ENCODE measurements at places on chromosomes 3 and 15.

DNA sequence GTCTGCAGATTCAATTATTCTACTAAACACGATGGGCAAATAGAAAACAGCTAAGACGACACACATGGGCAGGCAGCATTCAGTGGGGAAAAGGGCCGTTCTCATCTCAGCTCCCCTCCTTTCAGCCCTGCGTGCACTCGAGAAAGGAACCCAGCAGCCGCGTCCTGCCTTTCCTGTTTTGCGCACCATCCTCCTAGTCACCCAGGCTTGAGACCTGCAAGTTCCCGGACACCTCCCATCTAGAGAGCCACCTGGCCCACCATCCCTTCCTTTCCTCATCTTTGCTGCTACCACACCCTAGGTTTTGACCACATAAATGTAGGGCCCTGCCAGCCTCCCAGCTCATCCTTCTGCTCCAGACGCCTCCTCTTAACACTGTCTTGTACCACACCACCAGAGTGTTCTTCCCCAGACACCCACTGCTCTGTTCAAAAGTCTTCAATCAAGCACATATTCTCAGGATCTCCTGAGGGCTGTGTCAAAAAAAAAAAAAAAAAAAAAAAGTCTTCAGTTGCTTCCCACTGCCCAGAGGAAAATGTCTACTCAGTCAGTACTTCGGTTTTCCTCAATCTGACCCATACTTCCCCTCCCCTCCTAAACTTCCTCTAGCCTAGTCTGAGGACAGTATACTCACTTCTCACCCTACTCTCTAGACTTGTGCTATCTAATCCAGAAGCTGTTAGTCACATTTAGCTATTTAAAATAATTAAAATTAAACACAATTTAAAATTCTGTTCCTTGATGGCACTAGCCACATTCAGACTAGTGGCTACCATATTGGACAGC, 182.0 kb downstream of the STT3B start:
- no peak for DNase-seq

DNA sequence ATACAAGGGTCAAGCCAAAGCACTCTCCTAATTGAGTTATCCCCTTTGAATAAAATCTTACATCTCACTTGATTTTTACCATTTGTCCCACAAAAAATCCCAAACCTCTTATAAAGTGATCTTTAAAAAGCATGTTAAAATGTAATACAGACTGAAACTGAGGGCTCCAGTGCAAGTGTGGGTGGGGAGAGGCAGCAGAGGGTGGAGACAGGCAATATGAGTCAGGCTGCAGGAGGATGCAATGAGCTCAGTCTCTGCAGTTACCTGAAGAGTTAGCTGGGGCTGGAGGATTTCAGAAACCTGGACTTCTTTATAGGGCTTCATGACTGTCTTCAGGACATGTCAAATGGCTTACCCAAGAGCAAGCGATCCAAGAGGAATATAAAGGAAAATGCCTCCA, 14.2 kb upstream of the COLQ start:
- DNase-seq: no peak

DNA sequence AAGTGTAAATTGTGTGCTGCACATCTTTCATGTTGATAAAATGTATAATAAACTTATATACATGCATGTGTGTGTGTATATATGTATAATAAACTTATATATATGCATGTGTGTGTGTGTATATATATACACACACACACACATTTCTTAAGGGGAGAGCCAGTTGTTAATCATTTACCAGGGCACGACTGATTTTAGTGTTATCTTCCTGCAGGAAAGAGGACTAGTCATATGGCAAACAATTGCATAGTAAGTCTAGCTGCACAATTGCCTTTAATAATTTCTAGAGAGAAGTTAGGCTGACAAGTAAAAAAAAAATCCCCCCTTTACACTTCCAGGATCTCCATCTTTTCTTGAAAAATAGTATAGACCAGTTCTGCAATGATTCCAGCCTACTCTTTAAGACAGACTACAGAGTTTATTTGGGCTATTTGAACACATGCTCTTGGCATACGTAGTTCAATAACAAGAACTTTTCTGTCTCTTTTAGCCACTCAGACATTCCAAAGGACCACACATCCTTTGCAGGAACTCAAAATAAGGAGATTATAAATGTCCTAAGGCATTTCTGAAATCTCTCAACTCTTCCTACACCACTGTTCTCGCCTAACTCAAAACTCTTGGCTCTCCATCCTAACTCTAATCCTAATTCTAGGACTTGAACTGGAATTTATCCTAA, 163.6 kb upstream of the SETMAR start:
- no peak for DNase-seq

DNA sequence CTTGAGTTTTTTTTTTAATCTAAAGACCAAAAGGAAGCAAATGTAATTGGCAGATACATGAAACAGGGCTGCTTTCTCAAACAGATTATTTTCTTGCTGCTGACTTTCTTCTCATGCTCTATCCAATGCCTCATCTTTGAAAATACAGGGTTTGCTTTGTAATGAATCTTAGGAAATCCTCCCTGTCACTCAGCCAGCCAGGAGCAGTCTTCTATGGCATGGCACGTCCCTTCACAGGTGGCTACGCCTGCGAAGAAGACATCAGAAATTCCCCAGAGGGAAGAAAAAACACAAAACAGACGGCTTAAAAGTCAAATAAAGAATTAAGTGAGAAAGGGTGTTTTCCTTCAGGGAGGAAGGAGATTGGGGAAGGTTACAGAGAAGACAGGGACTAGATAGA, 242.5 kb downstream of the IGSF11 start:
- DNase-seq: no peak

DNA sequence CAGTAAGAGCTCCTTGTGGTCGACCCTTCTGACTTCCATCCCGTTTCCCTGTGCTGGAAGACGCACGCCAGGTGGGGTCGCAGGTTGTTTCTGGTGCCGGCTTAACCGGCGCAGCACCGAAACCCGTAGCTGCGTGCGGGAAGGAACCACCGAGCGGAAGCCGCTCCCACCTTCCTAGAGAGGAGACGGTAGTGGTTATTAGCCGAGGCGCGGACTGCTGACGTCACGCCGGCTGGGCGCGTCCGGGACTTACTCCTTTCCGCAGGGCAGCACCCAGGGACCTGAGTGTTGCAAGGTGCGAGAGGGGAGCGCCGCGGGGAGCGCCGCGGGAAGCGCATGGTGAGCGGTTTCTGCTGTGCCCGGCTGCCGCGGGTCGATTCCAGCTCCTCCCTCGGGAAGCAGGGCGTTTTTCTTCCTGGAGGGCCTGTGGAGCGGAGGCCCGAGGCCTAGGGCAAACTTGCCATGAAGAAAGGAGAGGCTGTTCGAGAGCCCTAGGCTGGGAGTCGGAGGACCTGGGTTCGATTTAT, at the start of gene ZNF501:
Gene ZNF501 (plus strand): TSS at position 252 of the 527 bp plus-strand sequence. CDS start 4,787 bp downstream, outside the sequence.
- DNase-seq: peak; percentile 67

GRCh38 chr3:55746808-55747413, 259.8 kb upstream of the WNT5A start:
- no peak for DNase-seq

DNA sequence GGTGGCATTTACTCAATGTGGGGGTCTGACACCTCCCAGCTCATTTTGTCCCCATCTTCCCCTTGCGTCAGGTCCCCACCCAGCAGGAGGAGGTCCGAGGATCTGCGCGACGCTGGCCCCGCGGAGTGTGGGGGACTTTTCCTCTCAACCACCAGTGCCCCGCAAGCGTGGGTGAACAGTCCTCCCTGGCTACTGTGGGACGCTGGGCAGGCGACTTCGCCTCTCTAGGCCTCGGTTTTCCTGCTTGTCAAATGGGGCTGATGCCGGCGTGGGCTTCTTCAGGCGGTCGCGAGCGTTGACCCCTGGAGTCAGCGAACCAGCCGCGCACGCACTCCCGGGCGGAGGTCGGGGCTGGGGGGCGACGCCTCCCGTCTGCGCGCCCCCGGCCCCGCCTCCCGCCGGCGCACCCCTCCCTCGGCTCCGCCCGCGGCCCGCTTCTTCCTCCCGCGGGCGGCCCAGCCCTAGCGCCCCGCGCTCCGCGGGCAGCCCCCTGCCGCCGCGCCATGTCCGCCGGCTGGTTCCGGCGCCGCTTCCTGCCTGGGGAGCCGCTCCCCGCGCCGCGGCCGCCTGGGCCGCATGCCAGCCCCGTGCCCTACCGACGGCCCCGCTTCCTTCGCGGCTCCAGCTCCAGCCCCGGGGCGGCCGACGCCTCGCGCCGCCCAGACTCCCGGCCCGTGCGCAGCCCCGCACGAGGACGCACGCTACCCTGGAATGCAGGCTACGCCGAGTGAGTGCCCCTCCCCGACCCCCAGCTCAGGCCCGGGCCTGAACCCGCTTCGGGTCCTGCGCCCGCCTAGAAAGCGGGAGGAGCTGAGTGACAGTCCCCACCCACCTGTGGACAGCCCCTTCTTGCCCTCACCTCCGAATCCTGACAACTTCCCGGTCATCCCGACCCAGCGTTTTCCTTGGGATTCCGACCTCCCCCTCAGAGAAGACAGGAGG, at the start of gene PPM1M:
Gene PPM1M (plus strand): TSS at position 438 of the 942 bp plus-strand sequence. CDS start 66 bp downstream, at position 504.
- no peak for DNase-seq

GRCh38 chr15:100879464-100880138, at the start of gene ALDH1A3:
Gene ALDH1A3, plus strand, starts transcription at chr15:100879831. Its CDS starts 77 bp downstream, at chr15:100879908.
- DNase-seq: peak; percentile 60

- no peak for DNase-seq
Observed at GRCh38 chr15:28103831-28104230, 4.7 kb upstream of the OCA2 start.

DNA sequence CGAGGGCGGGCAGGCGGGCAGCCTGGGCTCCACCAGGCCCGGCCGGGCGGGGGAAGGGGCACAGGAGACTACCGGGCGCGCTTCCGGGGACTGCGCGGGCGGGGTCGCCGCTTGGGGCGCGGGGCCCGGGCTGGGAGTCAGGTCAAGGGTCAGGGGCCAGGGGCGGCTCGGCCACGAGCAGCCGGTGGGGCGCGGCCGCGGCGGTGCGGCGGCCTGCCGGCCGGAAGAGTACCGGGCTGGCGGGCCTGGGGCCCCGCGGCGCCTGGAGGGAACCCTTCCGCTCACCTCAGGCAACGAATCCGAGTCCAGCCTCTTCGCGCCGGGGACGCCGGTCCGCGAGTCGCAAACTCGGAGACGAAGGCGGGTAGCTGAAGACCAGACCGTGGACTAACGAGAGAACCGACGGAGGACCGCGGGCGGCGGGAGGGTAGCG, 225 bp downstream of the RHOA start:
- no peak for DNase-seq

DNA sequence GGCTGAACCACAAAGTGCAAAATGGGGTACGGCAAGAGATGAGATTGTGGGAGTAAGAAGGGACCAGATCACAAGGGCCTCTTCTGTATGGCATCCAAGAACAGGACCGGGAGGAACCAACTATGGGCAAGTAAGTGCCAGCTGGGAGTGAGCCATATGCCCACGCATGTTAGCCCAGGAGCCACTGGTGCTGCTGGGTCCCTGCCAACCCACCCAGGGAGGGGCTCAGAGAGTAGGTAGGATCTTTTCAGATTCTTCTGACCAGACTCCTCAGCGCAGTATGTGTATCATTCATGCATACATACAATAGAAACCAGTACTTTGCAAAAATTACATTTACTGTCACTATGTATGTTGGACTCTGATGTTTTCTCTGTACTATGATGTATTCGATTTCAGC, 54.0 kb downstream of the RAB11A start:
- no peak for DNase-seq

- DNase-seq: no peak
Observed at GRCh38 chr15:38618242-38618955, 53.8 kb upstream of the RASGRP1 start.

- peak; percentile 81 for DNase-seq
Observed at GRCh38 chr3:36496684-36497633, 116.7 kb downstream of the STAC start.

GRCh38 chr3:67876261-67876660, 221.8 kb upstream of the SUCLG2 start:
- no peak for DNase-seq

DNA sequence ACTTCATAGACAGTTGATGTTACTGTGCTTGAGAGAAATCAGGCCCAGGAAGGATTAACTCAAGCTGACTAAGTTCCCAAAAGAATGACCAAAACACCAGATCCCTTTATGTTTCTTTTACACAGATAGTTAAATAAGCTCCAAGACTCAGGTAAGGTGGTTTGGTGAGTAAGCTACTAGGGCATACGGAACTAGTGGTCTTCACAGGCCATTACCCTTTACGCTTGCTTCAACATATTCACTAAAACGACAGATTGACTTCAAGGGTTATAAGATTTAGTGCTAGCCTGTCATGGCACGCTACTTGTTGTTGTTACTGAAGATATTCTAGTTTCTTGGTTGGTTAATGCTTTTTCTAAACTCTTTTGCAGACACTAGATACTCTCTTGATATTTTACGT, 369.3 kb downstream of the LPP start:
- DNase-seq: no peak

DNA sequence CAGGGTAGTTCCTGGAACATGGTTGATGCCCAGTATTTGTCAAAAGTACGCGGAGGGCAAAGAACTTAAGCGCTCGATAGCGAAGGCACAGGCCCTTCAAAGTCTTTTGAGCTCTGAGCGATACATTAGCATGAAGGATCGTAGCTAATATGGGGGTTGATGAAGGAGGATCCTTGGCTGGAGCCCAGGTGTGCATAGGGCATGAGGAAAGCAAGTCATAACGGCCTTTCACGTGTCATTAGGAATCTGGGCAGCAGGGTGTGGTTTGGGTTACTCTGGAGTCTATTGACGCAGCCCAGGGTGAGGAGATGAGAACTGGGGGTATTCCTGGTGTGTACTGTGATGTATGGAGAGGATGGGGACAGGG, 31.7 kb downstream of the SPINK8 start:
- DNase-seq: peak; percentile 4

DNA sequence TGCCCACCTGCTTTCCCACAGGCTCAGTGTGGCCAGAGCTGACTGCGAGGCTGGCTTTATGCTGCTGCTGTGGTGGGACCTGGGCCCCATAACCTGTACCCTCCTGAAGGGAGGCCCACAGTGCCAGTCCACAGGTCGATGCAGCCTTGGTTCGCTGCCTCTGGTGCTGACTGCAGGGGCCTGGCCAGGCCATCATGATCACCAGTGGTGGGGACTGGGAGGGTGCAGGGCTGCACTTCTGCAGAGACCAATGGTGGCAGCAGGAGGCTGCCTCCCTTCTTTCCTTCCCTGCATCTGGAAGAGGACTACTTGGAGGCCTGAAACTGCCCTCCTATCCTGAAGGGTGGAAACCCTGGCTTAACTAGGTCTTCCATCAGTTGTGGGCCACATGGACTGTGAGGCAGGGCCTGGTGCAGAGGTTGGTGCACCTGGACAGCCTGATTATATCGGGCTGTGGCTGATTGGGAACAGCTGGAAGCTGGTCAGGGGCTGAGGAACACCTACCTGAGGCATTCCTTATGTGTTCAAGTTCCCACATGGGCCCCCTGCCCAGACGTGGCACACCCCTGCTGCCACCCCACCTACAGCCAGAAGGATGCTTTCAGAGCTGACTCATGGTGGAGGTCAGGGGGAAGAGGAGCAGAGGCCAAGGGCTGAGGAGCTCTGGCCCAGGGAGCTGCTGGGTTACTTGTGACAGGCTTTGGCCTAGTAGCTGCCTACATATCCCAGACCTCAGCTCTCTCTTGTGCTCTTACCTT, 29.8 kb downstream of the POMGNT2 start:
- no peak for DNase-seq
